NCI-H69 (cell line): ENCODE measurements at places on chromosomes 7 and 10.

GRCh38 chr10:116160271-116160670 is 112.7 kb downstream of the GFRA1 start:
- DNase-seq = no peak

DNA sequence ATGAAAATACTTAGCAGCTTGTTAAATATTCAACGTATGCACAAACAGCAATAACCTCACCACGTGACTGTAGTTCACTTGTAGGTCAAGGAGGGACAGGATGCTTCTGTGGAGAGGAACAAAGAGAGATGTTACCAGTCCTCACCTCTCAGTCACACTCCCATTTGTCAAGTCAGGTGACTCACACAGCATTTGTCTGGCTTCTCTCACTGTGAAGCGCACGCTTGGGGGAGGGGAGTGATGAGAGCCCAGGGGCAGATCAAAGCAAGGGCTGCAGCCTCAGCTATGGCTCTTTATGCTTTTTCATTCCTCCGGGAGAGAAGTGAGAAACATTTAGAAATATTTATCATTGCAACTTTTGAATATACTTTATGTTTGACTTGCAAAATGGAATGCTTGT is 2.9 kb upstream of the RBM20 start:
- peak; percentile 82 for DNase-seq

- no peak for DNase-seq
Observed at GRCh38 chr10:69460576-69461242, 9.4 kb downstream of the TSPAN15 start.

GRCh38 chr10:92238586-92239098 is 52.2 kb downstream of the CPEB3 start:
- peak; percentile 4 for DNase-seq

DNA sequence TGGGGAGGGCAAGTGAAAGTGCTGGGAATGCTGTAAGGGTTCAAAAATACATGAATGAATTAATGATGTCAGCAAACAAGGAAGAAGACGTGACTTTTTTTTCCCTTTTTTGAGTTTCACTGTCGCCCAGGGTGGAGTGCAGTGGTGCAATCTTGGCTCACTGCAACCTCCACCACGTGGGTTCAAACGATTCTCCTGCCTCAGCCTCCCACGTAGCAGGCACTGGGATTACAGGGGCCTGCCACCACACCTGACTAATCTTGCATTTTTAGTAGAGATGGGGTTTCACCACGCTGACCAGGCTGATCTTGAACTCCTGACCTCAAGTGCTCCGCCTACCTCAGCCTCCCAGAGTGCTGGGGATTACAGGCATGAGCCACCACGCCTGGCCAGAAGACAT is 30.0 kb downstream of the DENND10 start:
- no peak for DNase-seq

DNA sequence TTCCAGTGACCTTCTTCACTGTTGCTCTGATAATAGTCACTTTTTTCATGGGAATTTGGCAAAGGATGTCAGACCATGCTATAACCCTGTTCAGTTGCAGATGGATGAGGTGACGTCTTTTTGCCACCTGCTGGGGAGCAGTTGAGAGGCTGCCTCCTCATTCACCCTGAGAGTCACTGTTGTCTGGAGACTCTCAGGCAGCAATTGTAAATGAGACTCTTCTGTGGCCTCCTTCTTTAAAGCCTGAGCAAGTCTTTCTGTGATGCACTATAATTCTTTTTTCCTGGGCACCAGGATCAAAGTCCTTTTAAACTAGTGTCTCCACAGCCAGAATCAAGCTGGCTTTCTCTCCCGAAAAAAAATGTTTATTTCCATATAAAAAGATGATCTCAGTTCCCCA is 345.1 kb downstream of the ARL4A start:
- peak; percentile 53 for DNase-seq

DNA sequence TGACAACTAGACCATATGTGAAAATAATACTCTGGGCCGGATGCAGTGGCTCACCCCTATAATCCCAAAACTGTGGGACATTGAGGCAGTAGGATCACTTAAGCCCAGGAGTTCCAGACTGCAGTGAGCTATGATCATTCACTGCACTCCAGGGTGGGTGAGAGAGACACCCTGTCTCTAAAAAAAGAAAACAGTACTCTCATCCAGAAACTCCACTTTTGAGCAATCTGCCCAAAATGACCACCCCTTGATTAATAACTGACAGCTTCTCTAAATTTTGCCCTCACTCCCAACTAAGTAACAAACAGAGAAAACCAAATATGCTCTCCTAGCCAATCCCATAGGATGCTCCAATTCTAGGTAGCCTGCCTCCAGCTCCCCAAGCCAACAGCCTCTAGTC is 62.5 kb upstream of the AKR1E2 start:
- DNase-seq = no peak

DNA sequence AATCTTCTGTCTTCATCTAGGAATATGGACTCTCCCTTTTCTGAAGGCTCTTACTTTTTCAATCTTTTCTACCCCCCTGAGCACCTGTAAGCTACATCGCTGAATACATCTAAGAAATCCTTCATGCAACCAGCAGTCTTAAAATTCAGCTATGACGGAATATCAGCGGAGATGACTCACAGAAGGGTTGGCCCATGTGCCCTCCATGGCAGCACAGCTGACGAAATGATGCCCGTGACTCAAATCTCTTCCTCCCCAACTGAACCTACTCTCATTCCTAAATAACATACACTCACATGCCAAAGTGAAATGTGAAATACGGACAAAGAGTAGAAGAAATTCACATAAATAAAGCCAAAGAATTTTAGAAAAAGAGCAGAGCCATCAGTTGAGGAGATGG is 30.3 kb upstream of the NCAPG2 start:
- no peak for DNase-seq

- DNase-seq = peak; percentile 59
Observed at GRCh38 chr7:30162133-30162532, 27.3 kb downstream of the MTURN start.

DNA sequence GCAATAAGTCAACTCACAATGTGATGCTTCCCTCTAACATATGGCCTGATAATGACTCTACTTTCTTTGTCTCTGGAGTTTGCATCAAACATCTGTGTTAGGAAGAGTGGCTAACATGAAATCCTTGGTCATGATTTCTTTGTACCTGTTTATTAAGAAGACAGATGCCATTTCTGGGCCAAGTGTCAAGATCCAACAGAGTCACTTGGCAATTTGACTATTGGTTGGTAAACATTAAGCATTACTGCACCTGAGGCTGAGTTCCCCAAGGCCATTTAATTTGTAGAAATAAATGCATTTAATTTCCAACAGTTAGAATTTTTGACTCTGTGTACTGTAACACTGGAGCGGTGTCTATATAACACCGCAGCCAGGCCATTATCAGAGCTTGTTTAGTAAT is 403.7 kb downstream of the GALNT17 start:
- DNase-seq = peak; percentile 87

DNA sequence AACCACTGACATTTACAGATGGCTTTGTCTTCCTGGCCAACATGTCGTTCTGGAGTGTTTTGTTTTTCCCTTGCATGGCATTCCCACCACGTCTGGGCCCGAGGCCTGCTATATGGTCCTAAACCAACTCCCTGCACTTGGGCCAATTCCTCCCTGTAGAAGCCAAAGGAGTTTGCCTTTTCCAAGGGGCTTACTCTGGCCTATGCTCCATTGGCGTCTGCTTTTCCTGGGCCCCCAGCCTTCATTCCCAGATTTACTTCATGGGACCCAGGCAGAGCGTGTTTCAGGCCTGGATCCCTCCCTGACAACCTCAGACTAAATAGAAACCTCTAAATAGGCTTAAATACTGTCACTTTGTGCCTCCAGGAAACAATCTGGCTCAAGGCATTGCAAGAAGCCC is 60.7 kb downstream of the MINDY4 start:
- no peak for DNase-seq

GRCh38 chr7:122006687-122007086 is 133.7 kb downstream of the PTPRZ1 start:
- peak; percentile 96 for DNase-seq

- no peak for DNase-seq
Observed at GRCh38 chr10:29860166-29860565, 199.2 kb downstream of the JCAD start.

- no peak for DNase-seq
Observed at GRCh38 chr7:115178835-115179234, 256.9 kb downstream of the MDFIC start.

DNA sequence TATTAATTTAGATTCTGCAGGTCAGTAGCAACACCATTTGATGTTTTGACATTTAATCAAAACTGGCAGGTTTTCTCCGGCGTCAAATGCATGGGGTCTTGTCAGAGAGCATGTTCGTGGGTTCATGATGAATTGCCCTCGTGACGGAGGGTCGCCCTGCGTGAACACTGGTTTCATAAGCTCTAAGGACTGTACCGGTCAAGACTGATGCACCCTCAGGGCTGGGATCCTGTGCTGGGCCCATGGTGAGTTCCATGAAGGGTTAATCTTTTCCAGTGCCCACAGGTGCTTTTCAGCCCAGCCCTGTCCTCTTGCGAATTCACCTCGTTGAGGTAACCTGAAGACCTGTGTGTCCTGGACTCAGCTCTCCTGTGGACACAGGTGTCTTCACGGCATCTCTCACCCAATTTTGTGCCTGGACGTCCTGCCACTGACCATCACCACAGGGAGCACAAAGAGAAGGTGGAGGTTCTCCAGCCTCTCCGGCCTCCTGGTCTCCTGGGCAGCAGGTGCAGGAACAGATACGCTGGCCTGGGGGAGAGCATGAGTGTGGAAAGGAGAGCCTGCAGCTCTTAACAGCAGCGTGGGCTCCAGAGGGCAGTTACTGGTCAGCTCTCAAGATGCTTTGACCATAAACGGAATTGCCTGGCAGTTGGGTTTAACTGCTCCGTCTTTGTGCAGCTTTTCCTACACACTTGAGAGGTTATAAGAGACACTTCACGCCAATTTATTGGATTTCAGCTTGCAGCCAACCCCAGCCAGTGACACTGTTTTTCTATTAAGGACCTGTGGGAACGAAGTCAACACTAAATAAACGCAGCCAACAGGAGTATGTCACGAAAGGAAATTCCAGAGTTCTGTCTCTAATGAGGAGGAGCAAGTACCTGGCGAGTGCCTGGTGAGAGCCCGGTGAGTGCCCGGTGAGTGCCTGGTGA is 37.4 kb upstream of the CFAP46 start:
- DNase-seq = no peak

DNA sequence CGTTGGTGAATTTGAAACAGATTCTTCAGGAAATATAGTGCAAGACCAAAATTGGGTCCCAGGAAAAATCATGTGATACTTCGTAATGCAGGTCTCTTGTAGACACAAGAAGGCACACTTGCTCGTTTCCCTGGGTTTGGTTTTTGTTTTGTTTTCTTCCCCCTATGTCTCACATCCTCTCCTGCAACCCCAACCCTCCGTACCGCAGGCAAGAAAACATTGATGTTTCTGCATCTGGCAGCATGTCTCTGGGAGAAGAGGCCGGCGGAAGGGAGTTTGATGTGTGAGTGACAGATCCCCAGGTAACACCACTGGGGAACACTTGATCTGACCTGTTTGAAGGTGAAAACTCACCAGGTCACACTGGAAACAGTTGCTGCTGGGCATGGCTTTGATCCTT is 718.5 kb downstream of the AUTS2 start:
- DNase-seq = no peak

DNA sequence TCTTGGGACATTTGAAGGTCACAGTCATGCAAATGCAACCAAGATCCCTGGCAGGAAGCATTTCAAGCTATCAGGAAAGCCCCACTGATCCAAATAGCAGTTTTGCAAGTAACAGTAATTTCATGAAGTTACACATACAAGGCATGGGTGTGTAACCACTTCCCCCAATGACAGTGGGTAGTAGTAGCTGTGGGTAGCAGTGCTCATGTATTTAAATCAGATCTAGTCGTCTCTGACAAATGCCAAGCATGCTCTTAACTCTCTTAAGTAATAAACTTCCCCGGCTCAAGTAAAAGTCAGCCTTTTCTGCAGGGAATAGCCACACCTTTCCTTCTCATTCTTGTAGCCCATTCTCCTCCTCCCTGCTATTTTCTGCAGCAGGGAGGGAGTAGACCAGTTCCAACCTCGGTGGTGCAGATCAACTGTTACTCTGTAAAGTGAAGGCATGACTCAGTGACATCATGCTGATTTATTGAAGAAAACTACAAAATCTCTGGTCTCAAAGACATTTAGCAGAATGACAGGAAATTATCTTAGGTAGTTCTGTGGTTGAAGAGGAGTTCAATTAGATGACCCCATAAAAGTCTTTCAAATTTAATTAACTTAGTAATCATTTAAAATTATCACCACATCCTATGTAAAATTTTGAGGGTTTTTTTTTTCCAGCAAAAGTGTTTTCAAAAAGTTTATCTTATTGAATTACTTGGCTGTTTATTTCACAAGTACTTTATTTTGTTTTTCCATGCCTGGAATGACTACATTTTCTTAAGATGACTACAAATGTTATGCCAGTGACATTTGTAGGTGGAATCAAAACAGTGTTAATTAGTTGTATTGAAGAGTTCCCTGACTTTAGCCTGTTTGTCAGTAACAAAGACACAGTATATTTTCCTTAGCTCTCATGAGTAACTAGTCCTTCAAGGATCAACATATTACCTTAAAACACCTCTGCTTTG is 568.3 kb downstream of the INHBA start:
- DNase-seq = peak; percentile 21

GRCh38 chr10:121216721-121217181 is 365.6 kb downstream of the WDR11 start:
- peak; percentile 10 for DNase-seq

DNA sequence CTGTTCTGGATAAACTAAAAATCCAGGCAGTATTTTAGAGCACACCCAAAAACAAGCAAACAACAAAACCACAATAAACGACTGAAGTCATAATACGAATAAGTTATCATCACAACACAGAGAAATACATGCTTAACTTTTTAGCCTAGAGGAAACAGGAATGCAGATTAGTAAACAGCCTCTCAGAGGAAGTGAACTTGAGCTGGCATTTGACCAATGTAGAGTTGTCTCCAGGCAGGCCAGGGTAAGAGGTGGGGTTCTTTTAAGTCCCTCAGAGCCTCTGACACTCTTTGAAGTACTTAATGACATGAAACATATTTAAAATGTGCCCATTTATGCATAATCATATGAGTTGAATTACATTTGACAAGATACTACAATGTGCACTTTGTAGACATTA is 43.3 kb upstream of the PLXDC2 start:
- DNase-seq = no peak

- no peak for DNase-seq
Observed at GRCh38 chr7:66576646-66577045, 52.0 kb upstream of the KCTD7 start.

DNA sequence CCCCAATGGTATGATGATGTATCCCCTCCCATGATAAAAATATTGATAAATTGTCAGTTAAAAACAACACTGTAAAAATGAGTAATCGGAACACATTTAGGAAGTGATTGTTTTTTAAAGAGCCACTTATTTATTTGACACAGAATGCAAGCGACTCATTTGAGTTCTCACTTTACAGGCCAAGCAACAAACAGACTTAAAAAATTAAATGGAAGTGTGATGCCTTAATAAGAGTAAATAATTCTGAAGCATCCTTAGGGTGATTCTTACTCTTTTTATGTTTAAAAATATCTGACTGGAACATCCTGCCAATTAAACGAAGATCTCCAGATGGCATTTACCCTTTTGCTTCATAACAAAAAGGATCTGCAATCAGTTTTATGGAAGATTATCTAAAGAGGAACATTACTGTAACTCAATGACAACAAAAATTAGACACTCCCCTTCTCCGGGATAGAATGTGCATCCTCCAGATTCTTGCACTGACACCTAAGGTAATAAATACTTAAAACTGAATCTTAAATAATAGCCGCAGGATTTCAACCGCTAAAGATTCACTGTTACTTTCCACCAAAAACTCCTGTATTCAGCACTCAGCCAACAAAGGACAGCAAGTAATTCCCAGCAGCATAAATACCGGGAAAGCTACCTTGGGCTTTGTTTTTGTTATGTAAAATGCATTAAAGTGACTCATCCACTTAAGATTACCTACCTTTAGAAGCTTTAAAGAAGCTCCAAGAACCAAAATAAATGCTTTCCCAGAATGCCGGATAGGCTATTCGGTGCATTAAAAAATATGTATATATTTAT is 1.7 kb downstream of the CACNA2D1 start:
- peak; percentile 65 for DNase-seq
